ENCODE measurements at places on chromosomes 11 and 22. TPM values are rescaled to one million over a fixed set of nuclear protein-coding genes. Genes with fewer than 3 reads are reported as not detected.

CABP7 gene
- 2.1 TPM for total RNA-seq

SPDYC gene
- total RNA-seq, result not detected

BUD13 gene
- total RNA-seq, result 30.0 TPM

TNNI2 gene
- total RNA-seq, result 0.46 TPM

OSBP gene
- 35.3 TPM for total RNA-seq

TMEM179B gene
- 50.9 TPM for total RNA-seq

TRIM22 gene
- total RNA-seq, result 1.4 TPM

SEZ6L gene
- total RNA-seq, result not detected

TRPT1 gene
- 66.1 TPM for total RNA-seq

RAB38 gene
- total RNA-seq, result 0.15 TPM

TRABD gene
- total RNA-seq, result 55.7 TPM
